ENCODE measurements at places on chromosomes 12 and 14.

GRCh38 chr14:103819503-103820307 is 27.7 kb downstream of the PPP1R13B start:
- DNase-seq: no peak

GRCh38 chr12:109779382-109779781 is 53.8 kb downstream of the TRPV4 start:
- DNase-seq: no peak

GRCh38 chr12:130161261-130162243 is 712 bp upstream of the FZD10 start:
- no peak for DNase-seq

DNA sequence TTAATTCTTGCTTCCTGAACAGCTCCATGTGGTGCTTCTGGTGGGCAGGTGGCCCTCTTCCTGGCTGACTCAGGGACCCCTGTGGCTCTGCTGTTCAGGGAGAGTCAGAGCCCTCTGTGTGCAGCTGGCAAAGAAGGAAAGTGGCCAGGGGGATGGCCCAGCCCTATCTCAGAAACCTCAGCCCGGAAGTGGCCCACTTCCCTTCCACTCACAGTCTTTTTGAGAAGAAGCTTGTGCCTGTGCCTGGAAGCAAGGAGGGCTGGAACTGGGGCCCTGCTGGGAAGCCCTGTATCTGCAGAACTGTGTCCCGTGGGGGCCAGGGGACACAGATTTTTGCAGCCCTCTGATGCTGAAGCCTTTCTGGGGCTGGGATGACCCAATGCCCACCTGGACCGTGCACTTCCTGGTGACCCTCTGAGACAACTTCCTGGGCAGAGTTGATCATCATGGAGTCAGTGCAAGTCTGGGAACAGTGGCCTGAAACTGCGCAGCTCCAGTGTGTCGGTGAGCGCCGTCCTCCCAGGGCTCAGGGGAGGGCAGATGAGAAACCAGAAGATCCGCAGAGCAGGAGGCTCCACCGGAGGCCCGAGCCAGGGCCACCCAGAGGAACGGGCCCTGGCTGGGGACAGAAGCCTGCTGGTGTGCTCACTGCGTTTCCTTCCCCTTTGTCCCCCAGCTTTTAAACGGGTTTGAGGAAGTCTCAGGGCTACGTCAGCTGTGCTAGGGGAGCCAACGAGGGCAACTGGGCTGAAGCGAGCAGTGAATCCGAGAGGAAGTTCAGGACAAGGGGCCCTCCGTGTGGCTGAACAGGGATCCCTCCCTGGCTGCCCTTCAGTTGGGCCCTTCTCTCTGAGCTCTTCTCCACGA is 217.4 kb upstream of the RTL1 start:
- no peak for DNase-seq

DNA sequence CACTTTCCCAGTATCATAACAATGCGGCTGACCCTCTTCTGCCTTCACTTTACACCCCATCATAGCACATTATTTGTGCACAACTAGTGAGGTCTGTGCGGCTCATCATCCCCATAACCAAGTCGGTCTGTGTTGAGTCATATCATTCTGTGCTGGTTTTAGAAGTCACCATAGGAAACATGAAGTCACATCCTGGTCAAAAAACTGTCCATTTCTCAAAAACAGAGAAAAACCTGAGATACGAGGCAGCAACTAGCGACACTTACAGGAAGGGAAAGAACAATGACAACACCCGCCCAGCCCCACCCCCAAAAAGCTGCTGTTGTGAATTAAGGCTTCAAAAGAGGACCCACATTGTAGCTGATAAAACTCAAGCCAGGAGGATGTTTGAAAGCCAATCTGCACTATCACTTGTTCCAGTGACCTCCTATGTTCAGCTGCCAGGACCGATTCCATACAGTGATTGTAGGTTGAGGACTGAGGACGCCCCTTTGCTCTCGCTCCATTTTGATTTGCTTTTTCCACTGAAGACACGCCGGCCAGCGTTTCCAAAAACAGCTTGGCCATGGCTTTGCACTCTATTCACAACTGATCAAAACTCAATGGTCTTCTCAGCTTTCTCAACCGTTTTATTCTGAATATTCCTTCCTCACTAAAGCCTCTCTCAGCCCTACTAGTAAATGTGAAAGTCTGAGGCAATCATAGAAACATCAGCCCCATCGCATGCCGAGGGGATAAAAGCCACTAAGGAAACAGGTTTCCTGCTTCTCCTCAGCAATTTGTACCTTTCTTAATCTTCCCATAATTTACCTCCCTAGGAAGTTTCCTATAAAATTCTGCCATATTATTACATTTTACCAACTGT is 87.5 kb downstream of the DUSP16 start:
- DNase-seq: peak; percentile 62

Data from GM18507 (cell line).